NCI-H187 (cell line): ENCODE measurements at places on chromosomes 3 and 15.

- no peak for DNase-seq
These were observed 765.9 kb downstream of the NR2F2 start for GRCh38 chr15:97096303-97096835.

DNA sequence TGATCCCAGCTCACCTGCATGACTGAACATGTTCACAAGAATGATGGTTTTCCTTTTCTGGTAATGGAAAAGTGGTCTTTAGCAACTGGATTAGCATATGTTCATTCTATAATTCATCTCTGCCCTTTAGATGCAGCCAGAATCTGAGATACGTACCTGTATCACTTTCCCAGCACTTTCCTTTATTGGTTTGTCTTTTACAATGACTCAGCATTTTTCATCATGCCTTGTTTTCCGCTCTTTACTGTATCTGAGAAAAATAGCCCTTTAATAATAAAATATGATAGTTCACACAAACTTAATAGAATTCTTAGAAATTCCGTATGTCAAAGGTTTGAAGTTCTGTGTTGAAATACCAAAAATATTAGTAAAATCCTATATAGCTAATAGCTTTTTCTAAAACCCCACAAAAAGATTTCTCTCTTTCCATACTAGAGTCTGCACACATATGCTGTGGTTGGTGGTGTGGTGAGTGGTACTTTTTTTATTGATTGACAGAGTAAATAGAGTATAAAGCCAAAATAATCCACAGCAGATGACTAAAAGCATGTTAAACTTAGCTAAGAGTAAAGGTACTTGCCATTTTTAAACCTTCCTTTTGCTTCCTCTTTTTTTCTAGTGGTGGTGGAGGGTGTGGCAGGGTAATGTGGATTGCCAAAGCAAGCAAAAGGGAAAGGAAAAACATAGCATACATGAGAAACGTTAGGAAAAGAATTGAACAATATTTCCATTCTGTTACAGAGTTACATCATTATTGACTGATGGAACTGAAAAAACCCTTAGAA is 328.9 kb upstream of the RBMS3 start:
- no peak for DNase-seq

DNA sequence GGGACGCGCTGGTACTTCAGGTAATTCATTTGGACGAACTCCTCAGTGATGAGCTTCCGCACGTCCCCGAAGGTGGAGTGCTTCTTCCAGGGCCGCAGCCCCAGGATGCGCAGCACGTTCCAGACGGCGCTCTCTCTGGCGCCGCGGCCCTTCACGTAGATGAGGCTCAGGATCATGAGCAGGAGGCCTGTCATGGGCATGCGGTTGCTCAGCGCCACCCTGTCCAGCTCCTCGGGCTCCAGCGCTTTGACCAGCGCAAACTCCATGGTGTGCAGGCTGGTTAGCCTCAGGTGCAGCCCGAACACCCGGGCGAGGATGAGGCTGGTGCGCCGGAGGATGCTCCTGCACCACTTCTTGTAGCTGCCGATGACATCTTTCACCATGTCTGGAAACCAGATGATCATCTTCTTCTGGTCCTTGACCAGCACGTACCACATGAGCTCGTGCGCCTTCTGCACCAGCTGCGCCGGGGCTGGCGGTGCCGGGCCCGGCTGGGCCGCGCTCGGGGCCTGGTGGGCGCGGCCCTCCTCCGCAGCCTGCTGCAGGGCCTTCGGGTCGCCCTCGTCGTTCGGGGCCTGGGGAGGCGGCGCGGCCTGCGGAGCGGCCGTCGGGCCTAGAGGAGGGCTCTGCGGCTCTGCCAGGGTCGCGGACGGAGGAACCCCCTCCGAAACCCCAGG is 501 bp downstream of the NDN start:
- no peak for DNase-seq

DNA sequence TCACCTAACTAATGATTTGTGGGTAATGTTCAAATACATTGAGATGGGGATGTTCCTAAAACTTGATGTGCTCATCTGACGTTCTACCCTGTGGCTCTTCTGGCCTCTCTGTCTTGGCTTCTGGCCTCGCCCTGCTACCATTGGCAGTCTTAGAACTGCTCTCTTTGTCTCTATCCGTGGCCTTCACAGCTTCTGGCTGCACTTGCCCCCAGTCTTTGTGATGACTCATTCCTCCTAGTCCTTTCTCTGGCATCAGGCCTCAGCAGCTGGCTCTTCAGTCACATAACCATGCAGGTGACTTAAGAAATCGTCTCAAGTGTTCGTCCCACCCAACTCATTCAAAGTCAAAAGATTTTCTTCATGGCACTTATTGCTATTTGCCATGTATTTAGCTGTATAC is 188.1 kb downstream of the BBX start:
- DNase-seq = no peak

DNA sequence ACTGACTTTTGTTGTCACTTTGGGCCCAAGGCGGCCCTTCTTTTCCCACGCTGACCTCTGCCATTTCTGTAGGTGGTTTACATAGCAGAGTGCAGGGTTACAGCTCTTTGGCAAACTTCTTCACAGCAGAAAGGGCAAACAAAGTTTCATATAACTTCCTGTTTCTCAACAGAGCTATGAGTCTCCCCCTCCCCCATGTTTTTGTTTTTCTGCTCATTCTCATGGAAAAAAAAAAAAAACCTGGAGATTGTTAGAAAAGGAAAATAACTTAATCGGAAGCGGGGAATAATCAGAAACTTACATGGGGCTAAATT is 342.0 kb upstream of the NR2F2 start:
- no peak for DNase-seq

DNA sequence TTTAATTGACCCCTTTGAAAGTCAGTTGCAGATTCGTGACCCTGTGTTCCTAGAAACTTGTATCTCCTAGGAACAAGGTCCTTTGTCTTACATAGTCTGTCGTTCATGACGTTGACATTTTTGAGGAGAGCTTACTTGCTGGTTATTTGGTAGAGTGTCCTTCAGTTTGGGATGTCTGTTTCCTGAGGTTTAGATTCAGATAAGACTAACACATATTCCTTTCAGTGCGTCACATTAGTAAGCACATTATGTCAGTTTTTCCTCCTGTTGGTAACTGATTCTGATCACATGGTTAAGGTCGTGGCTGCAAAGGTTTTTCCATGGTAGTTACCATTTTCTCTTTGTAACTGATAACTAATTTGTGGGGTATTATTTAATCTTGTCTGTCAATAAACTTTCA is 80.8 kb downstream of the PCCB start:
- DNase-seq = no peak

DNA sequence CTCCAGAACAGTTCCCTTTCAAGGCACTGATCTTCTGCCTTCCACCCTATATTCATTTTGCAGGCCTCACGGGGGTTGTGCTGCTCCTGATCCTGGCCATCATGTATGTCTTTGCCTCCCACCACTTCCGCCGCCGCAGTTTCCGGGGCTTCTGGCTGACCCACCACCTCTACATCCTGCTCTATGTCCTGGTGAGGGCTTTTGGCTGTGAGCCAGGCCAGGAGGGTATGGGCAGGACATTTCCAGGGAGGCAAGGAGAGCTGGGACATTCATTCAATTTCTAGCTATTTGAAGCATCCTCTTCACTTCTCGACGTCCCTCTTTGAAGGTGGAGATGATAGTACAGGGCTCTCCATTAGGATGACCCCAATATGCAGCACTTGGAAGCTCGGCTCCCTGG is 25.9 kb downstream of the DUOX1 start:
- DNase-seq = no peak

DNA sequence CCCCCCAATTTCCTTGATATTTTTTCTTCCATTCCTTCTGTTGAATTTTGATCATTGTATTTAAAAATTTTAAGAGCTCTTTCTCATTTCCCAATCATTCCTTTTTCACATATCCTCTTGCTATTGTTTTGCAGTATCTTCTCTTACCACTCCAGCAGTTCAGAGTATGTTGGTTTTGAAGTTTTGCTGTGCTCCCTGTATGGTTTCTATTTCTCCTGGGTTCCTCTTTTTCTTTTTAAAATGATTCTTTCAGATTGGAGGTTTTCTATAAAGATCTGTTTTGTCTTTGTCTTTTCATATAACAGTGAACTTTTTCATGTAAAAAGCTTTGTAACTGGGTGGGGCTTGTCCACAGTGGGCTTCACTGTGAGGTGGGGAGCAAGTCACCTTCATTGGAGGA is 12.8 kb downstream of the USP3 start:
- DNase-seq = no peak

GRCh38 chr3:7204848-7205156 is 343.9 kb downstream of the GRM7 start:
- DNase-seq = no peak
